ENCODE measurements at places on chromosomes 1 and 21. TPM values are rescaled to one million over a fixed set of nuclear protein-coding genes. Genes with fewer than 3 reads are reported as not detected.

FAM72D gene
- 0.71 TPM for total RNA-seq

DNA sequence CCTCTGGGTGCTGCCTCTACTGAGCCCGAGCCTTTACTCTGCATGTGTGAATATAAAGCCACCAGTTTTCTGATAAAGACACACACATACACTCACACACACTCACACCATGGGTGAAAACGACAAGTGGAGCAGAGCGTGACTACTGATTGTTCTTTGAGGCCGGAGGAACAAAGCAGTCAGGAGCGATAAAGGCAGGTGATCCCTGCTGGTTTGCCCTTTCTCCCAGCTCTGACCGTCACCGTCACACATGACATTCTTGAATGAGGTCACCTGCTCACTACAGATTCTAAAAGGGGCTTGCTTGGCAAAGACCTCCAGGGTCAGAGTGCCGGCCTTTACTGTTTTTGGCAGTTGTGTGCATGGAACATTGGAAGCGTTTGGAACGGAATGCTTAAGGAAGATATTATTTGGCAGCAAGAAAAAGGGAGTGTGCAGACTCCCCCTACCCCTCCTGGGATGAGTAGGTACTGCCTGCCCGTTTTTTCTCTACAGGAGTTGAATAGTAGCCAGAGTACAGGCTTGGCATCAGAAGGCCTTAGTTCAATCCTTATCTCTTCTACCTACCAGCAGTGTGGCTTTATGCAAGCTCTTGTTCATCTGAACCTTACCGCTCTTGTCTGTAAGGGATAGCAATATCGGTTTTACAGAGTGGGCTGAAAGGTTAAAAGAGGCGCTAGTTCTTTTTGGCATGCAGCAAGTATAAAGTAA, 79.7 kb downstream of the PBX1 start:
- DNase-seq, result no peak

DNA sequence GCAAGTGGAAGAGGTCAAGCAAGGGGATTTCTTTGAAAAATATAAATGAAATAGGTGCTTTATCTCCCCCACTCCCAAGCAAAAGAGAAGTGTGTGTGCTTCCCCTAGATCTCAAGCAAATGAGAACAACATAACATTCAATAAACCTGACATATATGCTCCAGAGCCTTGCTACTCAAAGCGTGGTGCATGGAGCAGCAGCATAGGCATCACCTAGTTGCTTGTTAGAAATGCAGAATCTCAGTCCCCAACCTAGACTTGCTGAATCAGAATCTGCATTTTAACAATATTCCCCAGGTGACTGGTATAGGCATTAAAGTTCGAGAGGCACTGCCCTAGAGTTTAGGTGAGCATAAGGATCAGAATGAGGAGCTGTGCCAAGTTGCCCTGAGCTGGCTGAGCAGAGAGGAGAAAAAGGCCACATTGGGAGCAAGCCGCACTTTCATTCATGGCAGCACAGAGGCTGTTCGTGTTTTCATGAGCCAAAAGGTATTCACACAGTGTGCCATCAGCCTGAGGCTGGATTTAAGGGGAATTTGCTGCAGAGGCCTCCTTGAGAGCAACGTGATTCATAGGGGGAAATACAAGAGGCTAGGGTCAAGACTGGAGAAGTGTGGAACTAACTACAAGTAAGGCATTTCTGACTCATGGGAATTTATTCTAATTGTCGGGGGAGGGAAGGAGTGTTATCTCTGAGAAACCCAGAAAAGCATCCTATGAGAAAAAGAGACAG, 14.3 kb upstream of the LPAR3 start:
- no peak for DNase-seq

- DNase-seq, result no peak
Observed at GRCh38 chr1:18901147-18901951, 1.0 kb downstream of the ALDH4A1 start.
